Glutamatergic neuron (in vitro differentiated cells): ENCODE measurements at places on chromosomes 2 and 18. TPM values are rescaled to one million over a fixed set of nuclear protein-coding genes. Genes with fewer than 3 reads are reported as not detected.

RAB17 gene
- total RNA-seq: not detected

AQP12B gene
- not detected for total RNA-seq

SLC4A3 gene
- total RNA-seq: 24.4 TPM

LAPTM4A gene
- total RNA-seq: 147 TPM

GLI2 gene
- 3.9 TPM for total RNA-seq

METTL8 gene
- 10.9 TPM for total RNA-seq

SP100 gene
- total RNA-seq: not detected

CD8A gene
- 0.59 TPM for total RNA-seq

DNA sequence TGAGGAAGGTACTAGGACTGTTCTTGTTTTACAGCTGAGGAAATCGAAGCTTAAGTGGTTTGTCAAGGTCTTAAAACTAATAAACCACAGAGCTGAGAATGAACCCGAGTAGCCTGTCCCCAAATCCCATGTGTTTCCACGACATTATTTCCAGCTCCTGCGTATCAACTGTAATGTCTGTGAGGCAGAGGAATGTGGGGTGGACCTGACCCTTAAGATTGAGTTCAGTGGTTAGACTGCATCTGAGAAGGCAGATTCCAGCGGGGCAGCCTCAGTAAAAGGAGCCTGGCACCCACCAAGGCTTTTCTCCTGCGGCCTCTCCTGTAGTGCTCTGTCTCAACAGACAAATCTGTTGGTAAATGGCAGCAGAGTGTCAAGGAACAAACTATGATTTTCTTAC, 81.9 kb upstream of the TMEM178A start:
- DNase-seq: no peak

DNA sequence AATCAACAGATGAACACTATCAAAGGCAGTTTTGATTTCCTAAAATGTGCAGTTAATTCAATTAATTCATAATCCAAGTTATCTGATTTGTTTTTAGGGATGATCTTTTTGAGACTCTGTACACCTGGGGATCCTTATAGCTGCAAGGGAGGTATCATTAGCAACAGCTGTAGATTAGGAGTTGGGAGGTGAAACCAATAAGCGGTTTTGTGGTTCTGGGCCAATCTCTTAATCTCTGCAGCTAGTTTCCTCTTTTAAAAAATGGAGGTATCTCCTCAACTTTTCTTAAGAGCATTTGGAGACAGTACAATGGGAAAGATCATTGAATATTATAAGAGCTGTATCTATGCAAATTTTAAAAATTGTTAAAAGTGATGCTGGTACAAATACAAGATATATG, 126.0 kb downstream of the MC4R start:
- no peak for DNase-seq

GRCh38 chr2:218781691-218782527, at the start of gene CYP27A1:
Gene CYP27A1, plus strand, starts transcription at chr2:218782147. Its CDS starts 36 bp downstream, at chr2:218782183.
- peak; percentile 50 for DNase-seq

GRCh38 chr2:130896813-130897212, 60.1 kb downstream of the ARHGEF4 start:
- no peak for DNase-seq

DNA sequence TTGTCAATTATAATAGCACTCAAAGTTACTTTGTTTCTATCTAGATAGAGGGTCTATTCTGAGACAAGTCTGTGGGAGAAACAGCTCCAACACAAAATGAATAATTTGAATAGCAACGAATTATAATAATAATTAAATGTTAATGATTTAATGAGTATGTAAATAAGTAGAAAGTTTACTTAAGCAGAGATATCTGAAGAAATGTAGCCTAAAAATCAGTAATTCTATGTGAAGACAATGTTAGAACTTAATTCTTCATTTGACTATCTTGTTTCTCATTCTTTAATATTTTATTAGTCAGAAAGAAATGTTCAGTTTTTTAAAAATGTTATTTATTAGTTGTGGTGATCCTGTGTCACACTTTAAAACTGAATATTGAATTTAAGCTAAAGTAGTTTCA, 161.2 kb downstream of the PLEKHA3 start:
- no peak for DNase-seq

DNA sequence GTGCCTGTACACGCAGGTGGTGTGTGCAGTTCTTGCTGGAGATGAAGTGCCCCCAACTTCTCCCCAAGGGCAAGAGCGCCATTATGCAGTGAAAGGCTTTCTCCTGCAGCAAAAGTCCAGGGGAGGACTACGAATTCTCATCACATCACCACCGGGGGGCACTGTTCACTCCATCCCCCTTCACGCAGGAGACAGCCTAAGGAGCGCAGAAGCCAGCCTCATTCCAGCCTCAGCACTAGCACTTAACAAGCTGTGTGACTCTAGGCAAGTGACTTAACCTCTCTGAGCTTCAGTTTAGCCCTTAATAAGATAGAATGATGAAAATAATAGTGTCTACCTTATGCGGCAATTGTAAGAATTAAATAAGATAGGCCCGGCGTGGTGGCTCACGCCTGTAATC, 32.3 kb downstream of the DNMT3A start:
- peak; percentile 87 for DNase-seq

DNA sequence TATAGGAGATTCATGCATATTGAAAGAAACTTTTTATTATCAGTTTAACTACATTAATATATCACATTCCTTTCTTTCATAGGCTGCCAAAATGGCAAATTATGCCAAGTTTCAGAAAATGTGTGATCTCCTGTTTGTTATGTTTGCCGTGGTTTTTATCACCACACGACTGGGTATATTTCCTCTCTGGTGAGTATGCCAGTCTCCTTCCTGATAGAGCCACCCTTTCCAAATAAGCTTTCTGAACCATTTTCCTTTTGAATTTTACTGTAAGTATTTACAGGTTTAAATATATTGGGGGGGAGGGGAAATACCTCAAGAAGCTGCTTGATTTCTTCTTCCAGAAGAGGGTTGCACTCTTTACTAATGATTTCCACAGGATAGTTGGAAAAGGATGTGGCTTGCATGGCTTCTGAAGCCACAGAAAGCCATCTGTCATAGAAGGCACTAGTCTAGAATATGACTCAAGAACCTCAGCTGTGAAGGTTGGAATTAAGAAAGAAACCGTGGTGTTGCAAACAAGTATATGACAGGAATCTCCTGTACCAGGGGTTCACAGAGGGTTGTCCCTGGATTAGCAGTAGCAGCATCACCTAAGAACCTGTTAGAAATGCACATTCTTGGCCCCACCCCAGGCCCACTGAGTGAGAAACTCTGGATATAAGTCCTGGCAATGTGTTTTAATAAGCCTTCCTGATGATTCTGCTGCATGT, 84.5 kb upstream of the NOSTRIN start:
- no peak for DNase-seq

DNA sequence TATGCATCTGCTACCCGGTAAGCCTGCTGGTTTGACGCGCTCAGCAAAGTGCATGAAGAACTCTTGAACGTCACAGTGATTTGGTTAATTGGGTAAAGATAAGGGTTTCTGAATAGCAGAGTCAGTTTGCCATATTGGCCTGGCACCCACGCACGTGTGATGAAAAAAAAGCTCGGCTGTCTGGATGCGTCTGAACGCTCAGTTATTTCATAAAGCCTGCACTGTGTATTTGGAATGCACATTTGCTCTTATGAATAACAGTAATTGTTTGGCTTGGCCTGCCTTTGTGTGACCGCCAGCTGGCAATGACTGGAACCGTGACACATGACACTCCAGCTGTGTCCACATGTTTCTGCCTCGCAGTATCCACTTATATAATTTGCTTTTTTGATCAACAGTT, 129.2 kb upstream of the MEIS1 start:
- peak; percentile 32 for DNase-seq

DNA sequence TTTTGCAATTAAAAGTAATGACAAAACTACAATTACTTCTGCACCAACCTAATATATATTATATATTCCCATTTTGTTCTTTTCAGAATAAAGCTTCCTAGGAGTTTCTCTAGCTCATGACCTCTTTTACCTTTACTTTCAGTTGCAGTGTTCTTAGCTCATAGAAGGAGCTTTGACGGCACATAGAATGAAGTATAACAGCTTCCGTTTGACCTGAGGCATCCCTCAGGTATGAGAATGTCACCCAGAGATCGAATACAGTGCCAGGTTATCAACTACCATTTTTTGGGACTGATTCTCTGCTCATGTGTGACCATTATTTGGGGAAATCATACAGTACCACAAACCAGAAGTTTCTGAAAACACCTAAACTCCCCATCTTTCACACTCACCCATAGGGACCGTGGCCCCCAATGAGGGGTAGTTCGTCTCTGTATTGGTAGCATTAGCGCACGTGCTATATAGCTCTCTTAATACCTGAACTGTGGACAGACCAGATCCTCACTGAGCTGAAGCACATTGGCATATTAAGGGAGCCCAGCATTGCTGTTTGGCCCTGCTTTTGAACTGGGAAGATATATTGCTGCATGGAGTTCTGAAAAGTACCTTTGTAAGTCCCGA, 123.0 kb downstream of the SPTBN1 start:
- no peak for DNase-seq

DNA sequence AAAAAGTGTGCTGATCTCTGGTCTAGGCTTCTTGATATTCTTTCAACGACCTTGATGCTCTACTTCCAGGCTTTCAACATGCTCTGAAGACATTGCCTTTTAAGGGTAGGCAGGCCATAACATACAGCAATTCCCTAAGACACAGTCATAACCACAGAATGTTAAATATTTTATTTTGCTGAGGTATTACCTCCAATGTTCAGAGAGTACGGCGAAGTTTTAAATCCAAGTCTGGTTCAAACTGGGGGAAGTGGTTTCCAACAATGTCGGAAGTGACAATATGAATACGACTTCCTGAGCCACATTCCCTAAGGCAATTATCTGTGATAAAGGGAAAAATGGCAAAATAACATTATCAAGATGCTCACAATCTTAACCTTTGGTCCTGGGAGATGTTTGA, 1077.9 kb upstream of the PIK3C3 start:
- DNase-seq: no peak

GRCh38 chr2:197265924-197266323, 44.7 kb downstream of the ANKRD44 start:
- no peak for DNase-seq

DNA sequence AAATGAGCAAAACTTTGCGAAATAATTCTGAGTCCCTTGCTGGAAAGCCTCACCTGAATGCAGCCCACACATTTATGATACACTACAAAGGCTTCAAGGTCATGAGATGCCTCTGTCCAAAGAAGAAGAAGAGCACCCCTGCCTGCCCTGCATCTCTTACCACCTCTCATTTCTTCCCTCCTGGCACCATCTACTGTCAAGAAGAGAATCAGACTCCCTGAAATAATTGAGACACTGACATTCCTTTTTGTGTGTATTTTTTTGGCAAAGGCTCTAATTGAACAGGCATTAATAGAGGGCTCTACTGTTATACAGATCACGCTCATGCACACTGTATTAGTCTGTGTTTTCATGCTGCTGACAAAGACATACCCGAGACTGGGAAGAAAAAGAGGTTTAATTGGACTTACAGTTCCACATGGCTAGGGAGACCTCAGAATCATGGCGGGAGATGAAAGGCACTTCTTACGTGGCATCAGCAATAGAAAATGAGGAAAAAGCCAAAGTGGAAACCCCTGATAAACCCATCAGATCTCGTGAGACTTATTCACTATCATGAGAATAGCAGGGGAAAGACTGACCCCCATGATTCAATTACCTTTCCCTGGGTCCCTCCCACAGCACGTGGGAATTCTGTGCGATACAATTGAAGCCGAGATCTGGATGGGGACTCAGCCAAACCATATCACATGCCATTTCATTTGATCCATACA, 176.3 kb downstream of the ALPK2 start:
- DNase-seq: no peak

- DNase-seq: no peak
These were observed 45.1 kb upstream of the SLC14A1 start for GRCh38 chr18:45678850-45679249.

DNA sequence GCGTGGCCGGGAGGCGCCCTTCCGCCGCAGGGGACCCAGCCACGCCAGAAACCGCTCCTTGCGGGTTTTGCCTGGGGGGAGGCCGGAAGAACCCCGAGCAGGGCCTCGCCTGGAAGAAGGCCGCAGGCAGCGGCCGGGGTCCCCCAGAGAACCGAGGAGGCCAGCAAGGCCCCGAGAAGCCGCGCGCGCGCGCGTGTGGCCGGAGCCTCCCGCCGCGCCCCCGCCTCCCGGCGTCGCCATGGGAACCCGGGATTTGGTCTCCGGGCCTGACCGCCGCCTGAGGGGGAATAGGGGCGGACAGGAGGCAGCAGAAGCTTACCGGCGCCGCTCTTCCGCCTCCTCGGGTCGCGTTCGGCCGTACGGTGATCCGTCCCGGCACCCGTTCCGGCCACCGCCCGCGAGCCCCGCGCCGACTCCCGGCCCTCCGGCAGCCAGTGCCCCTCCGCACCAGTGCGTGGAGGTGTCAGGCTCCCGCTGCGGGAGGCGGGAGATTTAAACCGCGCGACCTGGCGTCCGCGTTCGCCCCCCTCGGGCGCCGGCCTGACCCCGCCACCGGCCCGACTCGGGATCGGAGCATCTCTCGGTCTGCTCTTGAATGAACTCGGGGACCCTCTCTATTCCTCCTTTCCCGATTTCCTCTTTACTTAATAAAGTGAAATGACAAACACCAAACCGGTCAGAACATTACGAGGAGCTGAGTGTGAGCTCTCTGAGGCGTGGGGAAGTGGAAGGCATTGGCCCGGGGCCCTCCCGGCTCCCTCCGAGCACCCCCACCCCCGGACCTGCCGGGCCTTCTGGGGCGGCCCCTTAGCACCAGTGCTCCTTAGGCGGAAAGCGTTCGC, at the start of gene ICA1L:
Gene ICA1L (minus strand): TSS at position 467 of the 842 bp plus-strand sequence. CDS start 42,757 bp downstream, outside the sequence.
- peak; percentile 85 for DNase-seq

DNA sequence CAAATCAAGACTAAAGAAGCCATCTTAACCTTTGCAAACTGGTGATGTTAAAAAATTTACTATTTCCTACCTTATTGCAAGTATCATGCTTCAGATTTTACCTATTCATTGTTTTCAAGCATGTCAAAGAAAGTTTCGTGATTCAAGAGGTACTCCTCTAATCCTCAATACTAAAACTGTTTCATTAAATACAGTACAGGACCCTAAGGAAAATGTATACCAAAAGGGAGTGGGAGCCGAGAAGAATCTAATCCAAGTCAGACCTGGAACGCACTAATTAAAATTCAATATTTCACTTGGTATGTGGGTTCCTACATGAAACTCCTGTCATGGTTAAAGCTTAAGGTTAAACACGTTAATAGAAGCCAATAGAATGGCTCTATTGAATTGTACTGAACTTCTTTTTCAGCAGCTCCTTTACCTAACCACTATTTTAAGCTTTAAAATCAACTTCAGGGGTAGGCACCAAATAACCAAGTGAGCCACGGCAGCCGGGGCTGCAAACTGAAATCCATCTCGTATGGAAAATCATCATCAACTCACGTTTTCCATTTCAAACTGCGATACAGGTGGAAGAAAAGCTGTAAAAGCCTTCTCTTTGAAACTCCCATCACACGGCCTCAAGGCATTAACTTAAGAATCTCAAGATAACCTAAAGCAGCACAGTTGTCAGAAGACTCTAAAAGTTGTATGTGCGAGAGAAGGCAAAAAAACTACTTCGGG, 188.8 kb downstream of the ZEB2 start:
- no peak for DNase-seq

DNA sequence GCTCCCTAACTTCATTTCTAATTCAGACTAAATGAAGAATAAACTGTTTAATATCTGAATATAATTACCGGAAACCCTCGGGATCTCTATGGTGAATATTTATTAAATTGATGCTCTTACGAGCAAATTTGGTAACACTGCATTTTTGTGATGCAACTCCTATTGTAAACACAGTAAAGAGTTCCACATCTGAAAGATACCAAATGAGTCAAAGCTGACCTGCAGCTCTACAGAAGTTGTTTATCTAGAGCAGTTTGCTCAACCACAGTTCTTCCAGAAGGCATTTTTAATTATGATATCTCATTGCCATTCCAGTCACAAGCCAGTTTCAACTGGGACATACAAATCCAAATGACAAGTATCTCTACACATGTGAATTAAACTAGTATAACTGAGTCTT, 129.7 kb downstream of the PKP4 start:
- DNase-seq: no peak

GRCh38 chr18:71707985-71708500, 836.1 kb downstream of the CBLN2 start:
- DNase-seq: no peak
